ENCODE measurements at places on chromosomes 5 and 9. TPM values are rescaled to one million over a fixed set of nuclear protein-coding genes. Genes with fewer than 3 reads are reported as not detected.

Gene NAA35
- total RNA-seq: 23.8 TPM

Gene SPATA31E1
- not detected for total RNA-seq

Gene IL3
- not detected for total RNA-seq

Gene CTNNAL1
- 103 TPM for total RNA-seq

Gene ZNF169
- total RNA-seq: 4.0 TPM

Gene PCDHA7
- 0.74 TPM for total RNA-seq

Gene MORN5
- total RNA-seq: not detected

Gene SLC46A2
- total RNA-seq: not detected

Gene OR1J2
- not detected for total RNA-seq

Gene PCDHA12
- total RNA-seq: 0.18 TPM

Gene MARCOL
- total RNA-seq: not detected

Gene WNK2
- total RNA-seq: not detected

Gene SETX
- total RNA-seq: 65.9 TPM

Gene INSL6
- not detected for total RNA-seq

Gene HK3
- not detected for total RNA-seq

Gene LCN9
- total RNA-seq: not detected

Gene BAAT
- total RNA-seq: 0.23 TPM

Gene FER
- total RNA-seq: 56.6 TPM

Gene FCHSD1
- 61.7 TPM for total RNA-seq

Gene NR5A1
- total RNA-seq: not detected

Gene CDKN2B-AS1
- total RNA-seq: 6.5 TPM

Gene OR1Q1
- not detected for total RNA-seq

Gene SLC1A1
- 18.7 TPM for total RNA-seq

Gene STK32A
- total RNA-seq: 3.0 TPM

Gene MEGF10
- 0.14 TPM for total RNA-seq

Gene C8G
- total RNA-seq: not detected

Gene SEMA4D
- total RNA-seq: 0.30 TPM

Gene GABRB2
- 0.30 TPM for total RNA-seq

Gene CARD6
- 4.2 TPM for total RNA-seq

Gene ZDHHC11
- 2.1 TPM for total RNA-seq

Gene HTR1A
- total RNA-seq: not detected

Gene SYK
- not detected for total RNA-seq

Gene UBE2QL1
- under 0.01 TPM for total RNA-seq

Gene ABO
- not detected for total RNA-seq

Gene GZMA
- total RNA-seq: not detected

Gene NR6A1
- under 0.01 TPM for total RNA-seq

Gene MED10
- 10.1 TPM for total RNA-seq

Gene AGGF1
- 25.8 TPM for total RNA-seq

Gene NR3C1
- 128 TPM for total RNA-seq

Gene TAF11L10
- not detected for total RNA-seq

Gene CAMK4
- 10.3 TPM for total RNA-seq

Gene PTGES
- total RNA-seq: 162 TPM

Gene GDA
- not detected for total RNA-seq

Gene QRFP
- total RNA-seq: not detected

Gene SLC34A3
- not detected for total RNA-seq

Gene INSL4
- total RNA-seq: not detected

Gene ANKRD55
- total RNA-seq: under 0.01 TPM

Gene CAMK2A
- 3.3 TPM for total RNA-seq

Gene PITX1
- total RNA-seq: 29.7 TPM

Gene TLX3
- not detected for total RNA-seq

Gene SPACA9
- total RNA-seq: 2.4 TPM

Gene ARL14EPL
- total RNA-seq: not detected

Gene ALDOB
- not detected for total RNA-seq

Gene BARHL1
- total RNA-seq: not detected

Gene FOXD1
- 10.7 TPM for total RNA-seq

Gene LCNL1
- total RNA-seq: 0.88 TPM

Gene GNA14
- not detected for total RNA-seq

Gene CTXN3
- total RNA-seq: not detected

Measured in smooth muscle cell of the umbilical artery (primary cell).